ENCODE measurements at places on chromosomes 1 and 21. TPM values are rescaled to one million over a fixed set of nuclear protein-coding genes. Genes with fewer than 3 reads are reported as not detected.

Gene FRRS1
- total RNA-seq = 1.4 TPM

Gene FOXD3
- total RNA-seq = not detected

Gene LRP8
- total RNA-seq = 41.4 TPM

Gene ITSN1
- 8.6 TPM for total RNA-seq

Gene ANKRD34A
- total RNA-seq = 2.4 TPM

DNA sequence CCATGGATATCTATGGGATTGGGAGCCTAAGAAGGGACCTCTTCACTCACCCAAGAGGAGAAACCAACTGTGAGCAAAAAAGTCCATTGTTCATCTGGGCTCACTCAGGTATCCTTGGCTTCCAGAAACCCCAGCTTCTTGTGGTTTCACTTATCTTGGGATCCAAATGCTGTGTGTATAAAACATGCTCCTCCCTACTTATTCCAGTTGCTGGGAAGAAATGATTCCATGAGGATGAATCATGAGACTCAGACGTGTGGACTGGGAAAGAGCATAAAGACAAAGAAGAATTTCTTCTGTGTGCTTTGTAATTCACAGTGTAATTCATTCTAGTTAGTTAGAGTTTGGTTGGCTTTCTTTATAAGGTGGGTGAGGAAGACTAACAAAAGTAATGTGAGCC, 283.7 kb downstream of the ZNF648 start:
- DNase-seq = no peak

DNA sequence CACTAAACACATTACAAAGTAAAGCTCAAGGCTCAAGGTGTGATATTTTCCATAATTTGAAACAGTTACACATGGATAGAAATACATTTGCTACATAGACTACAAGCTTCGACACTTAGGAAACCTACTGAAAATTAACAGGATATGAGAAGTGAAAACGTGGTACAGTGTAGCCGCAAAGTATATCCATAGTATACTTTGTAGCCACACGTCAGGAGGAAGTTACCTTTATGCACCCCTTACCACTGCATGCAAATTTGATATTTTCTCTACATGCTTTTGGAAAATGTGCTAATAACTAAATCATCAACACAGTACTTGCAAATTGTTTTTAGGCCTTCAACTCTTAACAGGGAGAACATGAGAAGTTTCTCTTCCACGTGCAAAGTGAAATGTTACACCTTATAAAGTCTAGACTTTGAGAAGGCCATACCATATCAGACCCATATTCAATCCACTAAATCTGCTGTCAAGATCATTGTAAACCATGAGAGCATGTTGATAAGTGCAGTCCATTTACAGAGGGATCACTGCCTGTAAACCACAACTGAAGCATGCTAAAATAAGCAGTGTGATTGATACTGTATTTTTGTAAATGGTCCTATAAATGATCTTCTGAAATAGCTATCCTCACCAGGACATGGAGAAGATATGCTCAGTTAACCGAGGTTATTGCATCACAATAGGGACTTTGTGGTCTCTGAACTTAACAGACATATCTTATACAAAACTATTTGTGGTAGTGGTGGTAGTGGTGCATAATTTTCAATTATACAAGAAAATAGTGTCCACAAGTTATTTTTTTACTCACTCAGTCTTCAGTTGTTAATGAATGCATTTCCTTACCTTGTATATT, 64.7 kb downstream of the VAV3 start:
- peak; percentile 25 for DNase-seq

DNA sequence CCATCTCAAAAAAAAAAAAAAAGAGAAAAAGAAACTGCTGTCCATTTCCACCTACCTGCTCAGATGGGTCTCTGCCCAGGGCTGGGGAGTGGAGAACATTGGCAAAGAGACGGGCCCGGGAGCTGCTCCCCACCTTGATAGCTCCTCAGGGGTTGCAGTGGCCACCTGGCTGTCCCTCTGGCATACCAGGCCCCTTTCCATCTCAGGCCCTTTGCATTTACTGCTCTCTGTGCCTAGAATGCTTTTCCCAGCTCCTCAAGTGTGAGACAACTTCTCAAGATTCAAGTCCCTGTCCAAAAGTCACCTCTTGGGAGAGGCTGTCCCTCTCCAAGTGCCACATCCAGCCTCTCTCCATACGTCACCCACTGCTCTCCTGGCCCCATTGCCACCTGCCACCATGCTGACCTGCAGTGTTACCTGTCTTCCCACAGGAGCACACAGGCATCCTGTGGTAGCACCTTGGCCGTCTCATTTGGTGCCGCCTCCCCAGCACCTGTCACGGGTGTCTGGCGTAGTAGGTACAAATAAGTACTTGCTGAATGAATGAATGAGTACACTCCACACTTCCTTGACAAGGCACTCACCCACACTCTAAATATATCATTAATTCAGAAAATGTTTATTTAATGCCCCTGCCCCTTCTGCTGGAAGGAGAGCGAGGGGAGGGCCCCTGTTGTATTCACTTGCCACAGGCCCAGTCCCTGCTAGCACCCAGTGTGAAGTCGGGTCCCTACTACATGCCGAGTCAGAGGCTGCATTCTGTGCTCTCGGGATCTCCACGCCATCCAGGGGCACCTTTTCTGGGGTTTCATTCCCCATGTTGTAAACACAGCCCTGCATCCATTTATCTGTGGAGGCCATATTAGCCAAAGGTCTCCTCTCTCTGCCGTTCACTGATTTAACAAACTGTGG, 48.8 kb downstream of the DISP3 start:
- DNase-seq = no peak

- DNase-seq = no peak
These were observed 53.0 kb upstream of the ARTN start for GRCh38 chr1:43880604-43881003.

GRCh38 chr21:38538353-38538752, 40.1 kb upstream of the ERG start:
- DNase-seq = no peak

DNA sequence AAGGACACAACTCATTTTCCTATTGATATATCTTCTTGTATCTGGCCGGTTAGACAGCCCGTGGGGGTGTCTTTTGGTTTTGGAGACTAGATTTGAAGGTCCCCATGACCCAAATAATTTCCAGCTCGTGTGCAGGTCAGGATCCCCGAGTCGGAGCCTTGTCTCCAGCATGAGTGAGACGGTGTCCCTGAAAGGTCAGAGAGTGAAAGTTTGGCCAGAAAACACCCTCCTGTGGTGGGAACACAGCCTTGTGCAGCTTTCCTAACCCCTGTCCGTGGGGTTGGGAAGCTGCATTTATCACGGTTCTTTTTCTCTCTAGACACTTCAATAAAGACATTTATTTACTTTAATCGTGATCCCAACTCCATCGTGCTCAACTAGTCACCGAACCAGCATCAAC, 17.6 kb downstream of the COQ8A start:
- no peak for DNase-seq

- DNase-seq = no peak
These were observed 11.9 kb upstream of the VAV3 start for GRCh38 chr1:107976836-107977235.

DNA sequence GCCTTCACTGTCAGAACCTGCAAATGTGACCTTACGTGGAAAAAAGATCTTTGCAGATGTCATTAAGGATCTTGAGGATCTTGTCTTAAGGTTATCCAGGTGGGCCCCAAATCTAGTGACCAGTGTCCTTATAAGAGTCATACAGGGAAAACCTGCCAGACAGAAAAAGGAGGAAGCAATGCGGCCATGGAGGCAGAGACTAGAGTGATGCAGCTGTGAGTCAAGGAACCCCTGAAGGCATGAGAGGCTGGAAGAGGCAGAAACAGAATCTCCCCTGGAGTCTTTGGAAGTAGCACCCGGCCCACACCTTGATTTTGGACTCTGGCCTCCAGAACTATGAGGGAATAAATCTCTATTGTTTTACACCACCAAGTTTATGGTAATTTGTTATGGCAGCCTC, 36.5 kb upstream of the DNASE2B start:
- DNase-seq = no peak

GRCh38 chr1:25046194-25046532, 116.1 kb upstream of the RUNX3 start:
- no peak for DNase-seq

GRCh38 chr1:25049190-25049589, 119.1 kb upstream of the RUNX3 start:
- DNase-seq = no peak

DNA sequence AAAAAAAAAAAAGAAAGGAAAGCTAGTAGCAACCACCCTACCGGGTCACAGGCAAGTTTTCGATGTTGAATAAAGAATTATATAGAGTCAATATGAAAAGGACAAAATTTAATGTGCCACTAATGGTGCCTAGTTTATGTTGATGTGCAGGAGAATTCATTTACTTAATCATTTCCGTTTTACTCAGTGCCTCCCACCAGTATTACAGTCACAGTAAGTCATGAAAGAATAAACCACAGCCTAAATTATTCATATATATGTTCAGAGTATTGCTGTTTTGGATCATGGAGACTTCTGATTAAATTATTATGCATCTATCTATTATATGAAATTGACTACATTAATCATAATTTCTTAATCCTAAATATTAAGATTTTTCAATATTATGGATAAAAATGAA, 35.3 kb downstream of the FNBP1L start:
- no peak for DNase-seq

DNA sequence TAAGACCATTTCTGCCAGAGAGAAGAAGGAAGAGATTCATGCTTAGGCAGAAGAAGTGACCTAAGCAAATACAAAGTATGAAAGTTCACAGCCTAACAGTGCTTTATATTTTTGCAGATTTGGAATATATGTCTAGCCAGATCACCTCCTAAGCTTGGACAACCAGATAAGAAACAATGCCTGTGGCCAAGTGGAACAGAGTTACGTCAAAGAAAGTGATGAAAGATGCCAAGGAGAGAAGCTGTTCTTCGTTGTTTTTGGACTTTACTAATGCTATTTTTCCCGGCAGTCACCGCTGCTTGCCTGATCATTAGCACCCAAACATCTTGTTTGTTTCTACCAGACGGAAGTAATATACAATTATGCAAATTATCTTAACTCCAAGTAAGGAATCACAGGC, 489.2 kb upstream of the C1orf87 start:
- no peak for DNase-seq

- DNase-seq = no peak
These were observed 682 bp upstream of the RWDD3 start for GRCh38 chr1:95233319-95233736.

- no peak for DNase-seq
These were observed 87.1 kb upstream of the TNR start for GRCh38 chr1:175830500-175830899.

Gene CELA2A
- total RNA-seq = not detected

DNA sequence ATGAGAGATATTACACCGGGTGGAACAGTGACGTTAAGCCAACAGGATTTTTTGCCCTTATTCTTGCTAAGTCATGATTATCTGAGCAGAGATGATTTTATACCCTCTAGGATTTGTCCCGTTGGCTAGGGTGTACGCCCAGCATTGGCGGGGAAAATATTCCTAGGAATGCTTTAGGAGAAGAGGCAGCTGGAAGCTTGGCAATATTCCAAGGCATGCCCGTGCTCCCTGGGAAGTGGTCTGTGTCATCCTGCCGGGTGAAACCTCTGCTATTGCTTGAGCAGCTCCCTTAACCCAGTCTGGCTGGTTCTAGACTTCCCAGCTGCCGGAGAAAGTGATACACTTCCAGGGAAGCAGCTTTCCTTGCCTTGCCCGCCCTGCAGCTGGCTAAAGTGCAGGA, 16.2 kb downstream of the CHRNB2 start:
- DNase-seq = no peak

DNA sequence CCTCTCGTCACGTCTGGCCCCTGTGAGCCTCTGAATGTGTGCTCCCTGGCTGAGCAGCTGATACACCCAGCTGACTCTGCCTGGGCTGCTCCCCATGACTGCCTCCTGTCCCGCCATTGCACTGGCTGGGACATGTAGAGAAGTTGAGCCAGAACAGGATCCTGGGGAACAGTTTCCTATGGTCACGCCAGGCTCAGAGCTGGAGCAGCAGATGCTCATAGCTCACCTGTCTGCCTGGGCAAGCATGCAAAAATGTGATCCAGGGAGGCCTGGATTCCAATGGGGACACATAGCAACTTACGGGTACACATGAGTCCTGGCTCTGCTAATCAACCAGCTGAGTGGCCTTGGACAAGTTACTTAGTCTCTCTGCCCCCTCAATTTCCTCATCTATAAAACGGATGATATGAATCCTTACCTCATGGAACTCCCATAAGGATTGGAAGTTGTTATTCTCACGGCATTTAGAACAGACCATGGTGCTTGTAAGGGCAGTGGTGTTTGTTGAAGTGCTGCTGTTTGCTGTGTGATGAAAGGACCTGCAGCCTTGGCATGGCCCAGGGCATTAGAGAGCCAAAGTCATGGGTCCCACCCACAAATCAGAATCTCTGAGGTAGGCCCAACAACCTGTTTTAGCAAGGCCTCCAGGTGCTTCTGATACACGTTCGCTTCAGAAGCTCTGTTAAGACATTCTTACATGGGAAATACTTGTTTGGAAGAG, 150.3 kb upstream of the VANGL1 start:
- DNase-seq = no peak

DNA sequence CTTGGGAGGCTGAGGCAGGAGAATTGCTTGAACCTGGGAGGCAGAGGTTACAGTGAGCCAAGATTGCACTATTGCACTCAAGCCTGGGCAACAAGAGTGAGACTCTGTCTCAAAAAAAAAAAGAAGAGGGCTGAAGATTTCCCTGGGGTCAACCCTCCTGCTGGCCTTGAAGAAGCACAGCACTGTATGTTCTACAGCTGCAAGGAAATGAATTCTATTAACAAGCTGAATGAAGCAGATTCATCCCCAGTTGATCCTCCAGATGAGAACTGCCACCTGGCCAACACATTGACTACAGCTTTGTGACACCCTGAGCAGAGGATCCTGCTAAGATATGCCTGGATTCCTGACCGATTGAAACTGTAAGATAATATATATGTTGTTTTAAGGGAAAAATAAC, 129.5 kb downstream of the ADSS2 start:
- DNase-seq = no peak

DNA sequence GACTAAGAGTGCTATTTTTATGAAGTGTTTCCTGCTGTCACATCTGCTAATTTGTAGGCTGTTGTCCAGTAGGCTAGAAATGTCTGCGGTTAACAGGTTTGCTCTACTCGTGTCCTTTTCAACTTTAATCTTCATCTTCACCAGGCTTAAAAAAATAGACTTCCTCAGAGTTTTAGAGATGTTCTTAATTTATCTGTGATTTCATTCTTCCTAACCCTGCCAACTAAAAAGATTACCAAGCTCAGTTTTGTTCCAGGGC, 66.8 kb downstream of the SASS6 start:
- DNase-seq = no peak

DNA sequence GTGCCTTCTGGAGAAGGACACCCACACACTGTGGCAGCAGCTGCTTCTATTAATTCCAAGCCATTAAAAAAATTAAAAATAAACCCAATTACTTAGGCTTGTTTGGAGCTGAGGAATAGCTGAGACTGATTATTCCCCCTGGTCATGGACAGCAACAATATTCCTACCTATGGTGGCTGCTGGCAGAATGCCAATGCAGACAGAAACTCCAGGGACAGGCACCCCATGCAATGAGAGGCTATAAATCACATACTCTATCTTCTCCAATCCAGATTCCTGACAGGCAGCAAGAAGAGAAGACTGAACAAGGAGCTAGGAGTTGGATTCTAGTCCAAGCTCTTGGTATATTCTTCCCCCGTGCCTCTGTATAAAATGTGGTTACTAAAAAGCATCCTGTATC, 275.4 kb upstream of the BEND5 start:
- no peak for DNase-seq

Gene KRTAP12-2
- not detected for total RNA-seq

- DNase-seq = no peak
These were observed 296.6 kb downstream of the OMA1 start for GRCh38 chr1:58249737-58250586.

- peak; percentile 48 for DNase-seq
These were observed 483 bp downstream of the UBQLN4 start for GRCh38 chr1:156052862-156053767.

Gene USH2A
- not detected for total RNA-seq

Gene KANK4
- total RNA-seq = not detected
